AML-193 (cell line): ENCODE measurements at places on chromosomes 2 and 18.

DNA sequence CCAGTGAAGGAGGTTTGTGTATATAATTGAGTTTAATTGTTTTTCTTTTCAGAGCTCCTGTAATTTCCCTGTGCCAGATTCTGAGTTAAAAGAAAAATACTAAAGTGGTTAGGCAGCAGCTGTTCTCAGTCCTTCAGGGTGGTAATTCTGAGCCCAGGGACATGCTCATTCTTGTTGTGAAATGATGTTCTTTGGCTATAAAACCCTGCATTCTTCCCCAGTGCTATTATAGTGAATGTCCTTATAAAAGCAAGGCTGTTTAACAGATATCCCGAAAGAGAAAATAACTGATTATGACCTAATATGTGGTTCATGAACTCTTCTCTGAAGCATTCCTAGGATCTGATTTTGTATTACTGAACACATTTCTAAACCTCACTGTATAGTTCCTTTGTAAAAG, 34.0 kb downstream of the ADAM23 start:
- no peak for DNase-seq

DNA sequence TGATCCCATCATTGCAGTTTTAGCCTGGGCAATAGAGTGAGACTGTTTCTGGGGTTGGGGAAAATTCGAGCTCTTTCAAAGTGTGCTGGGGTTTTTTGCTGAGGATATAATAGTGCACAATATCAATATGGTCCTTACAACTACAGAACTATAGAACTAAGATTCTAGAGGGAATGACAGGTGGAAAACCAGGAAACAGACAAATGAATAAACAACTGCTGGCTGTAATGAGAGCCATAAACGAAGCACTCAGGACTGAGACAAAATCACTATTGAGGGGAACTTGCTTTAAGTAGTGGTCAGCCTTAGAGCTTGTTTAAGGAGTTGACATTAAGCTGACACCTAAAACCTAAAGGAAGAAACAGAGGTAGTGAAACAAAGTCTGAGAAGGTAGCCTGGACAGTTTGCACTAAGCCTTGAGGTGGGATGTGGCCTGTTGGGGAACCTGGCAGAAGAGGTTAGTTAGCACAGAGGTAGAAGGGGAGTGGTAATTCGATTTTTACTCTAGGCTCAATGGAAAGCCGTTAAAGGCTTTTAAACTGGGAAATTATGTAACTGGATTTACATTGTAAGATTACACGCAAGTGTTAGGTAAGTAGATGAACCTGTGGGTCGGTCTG, 33.8 kb downstream of the LCLAT1 start:
- no peak for DNase-seq

GRCh38 chr2:179240481-179241451, 23.9 kb downstream of the SESTD1 start:
- no peak for DNase-seq

GRCh38 chr2:226001716-226002115, 602.2 kb downstream of the NYAP2 start:
- no peak for DNase-seq

DNA sequence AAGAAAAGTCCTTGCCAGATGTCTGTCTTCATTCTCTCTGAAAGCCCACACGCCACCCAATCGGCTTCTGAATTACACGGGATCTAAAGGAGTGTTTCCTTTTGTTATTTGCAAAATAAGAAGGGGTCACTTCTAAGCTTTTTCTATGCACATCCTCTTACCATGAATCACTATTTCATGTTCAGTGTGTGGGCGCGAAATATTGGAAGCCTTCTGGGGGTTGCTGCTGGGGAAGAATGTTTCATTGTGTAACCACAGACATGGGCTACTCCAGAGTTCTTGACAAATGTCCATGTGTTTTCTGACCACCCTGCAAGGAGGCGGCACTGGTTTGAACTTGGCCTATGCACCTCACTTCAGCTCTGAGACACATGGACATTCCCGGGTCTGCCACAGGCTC, 133.6 kb upstream of the APCDD1 start:
- DNase-seq: no peak

GRCh38 chr2:74439803-74440377, 1.8 kb downstream of the RTKN start:
- DNase-seq: no peak

DNA sequence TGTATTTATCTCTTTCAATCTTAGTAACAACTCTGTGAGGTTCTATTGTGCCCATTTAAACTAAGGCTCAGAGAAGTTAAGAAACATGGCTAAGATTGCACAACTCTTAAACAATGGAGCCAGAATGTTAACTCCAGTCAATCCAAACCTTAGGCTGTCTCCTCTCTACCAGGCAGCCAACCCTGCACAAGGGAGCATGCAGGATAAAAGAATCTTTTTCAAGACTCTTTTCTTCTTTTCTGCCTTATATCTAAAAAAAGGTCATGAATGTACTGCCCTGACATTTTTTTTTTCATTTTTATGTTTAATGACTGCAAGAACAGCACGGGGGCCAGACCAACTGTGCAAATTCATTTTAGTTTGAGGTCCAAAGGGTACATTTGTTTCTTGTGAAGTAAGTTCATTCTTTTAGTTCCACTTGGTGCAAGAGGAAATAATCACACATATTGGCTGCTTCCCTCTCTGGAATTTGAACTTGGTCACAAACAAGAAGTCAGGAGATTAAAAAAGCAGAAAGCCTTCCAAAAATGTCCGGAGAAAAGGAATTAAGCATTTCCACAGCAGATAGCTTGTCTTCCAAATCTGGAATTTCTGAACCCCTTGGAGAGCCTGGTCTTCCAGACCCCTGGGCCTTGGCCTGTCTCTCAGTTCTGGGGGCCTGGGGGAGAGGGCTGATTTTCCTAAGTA, 96.0 kb upstream of the RIOK3 start:
- DNase-seq: no peak

DNA sequence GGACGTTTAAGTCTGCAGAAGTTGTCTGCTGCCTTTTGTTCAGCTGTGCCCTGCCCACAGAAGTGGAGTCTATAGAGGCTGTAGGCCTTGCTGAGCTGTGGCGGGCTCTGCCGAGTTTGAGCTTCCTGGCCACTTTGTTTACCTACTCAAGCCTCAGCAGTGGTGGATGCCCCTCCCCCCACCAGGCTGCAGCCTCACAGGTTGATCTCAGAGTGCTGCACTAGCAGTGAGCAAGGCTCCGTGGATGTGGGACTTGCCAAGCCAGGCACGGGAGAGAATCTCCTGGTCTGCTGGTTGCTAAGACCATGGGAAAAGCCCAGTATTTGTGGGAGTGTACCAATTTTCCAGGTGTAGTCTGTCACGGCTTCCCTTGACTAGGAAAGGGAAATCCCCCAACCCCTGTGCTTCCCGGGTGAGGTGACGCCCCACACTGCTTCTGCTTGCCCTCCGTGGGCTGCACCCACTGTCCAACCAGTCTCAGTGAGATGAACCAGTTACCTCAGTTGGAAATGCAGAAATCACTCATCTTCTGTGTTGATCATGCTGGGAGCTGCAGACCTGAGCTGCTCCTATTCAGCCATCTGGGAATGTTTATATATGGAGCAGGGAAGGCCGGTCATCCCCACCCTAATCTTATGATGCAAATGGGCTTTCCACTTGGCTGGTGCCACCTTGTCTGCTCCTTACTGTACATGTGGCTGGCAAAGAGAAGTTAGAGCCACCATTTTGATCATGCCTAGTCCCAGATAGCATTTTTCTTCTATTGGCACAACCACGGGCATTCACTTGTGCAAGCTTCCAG, 156.9 kb upstream of the ITGA6 start:
- no peak for DNase-seq

DNA sequence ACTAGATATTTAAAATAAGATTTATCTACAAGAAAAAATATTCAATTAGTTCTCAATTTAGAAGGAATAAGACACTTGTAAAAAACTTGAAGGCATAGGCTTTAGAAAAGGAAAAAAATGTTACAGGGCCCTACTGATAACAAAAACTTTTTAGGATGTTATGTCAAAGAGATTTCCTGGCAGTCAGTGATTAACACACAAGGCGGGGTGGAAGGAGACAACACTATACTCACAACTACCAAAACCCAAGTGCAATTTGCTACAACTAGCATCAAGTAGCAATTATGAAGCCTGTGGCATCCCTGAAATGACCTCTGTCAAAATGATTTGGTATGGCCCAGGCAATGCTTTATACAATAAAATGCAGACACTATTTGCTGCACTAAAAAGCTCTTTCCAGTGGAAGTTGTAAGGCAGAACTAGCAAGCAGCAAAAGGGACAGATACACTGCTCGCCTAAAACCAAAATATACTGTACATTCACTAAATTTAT, 15.3 kb downstream of the STRN start:
- DNase-seq: no peak

GRCh38 chr2:219254590-219255201, 978 bp upstream of the TUBA4A start:
- peak; percentile 74 for DNase-seq

- DNase-seq: no peak
These were observed 482.8 kb upstream of the KLHL29 start for GRCh38 chr2:22902180-22902550.

DNA sequence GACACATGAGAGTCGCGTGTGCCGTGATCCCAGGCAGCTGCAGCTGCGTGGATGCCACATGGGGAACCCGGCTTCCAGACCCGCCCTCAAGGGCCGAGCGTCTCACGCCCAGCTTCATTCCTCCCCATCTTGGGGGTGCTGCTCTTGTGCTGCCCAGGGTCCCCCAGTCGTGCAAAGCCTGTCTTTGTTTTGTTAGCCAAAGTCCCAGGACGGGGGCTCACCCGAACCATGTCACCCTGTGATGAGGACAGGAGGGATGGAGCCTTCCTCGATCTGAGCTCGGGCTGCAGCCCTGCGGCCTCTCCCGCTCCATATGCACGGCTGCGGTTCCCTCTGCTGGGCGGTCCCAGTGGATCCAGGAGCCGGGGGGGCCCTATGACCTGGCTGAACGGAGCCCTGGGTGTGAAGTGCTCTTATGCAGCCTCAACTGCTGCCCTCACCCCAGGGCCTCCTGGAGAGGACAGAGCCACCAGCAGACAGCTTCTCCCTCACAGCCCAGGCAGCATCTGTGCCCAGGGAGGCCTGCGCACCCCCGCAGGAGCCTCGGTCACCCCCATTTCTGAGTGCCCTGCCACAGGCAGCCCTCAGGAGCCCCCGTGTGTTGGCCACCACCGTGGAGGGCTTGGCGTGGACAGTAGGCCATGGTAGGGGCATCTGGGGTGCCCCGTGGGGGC, 99.0 kb upstream of the CTDP1 start:
- DNase-seq: no peak

DNA sequence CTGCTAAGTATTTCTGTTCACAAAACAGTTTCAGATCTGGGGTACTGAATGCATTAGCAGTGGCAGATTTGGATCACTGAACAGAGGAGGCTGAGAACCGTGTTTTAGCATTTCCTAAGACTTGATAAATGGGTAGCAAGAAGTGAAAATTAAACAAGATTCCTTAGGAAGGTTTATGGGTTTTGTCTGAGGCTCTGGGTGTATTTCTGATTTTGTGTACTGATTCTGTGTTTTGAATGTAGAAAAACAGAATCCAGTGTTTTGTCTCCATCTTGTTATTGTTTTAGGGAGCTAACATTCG, 1.4 kb downstream of the FAM117B start:
- DNase-seq: no peak

DNA sequence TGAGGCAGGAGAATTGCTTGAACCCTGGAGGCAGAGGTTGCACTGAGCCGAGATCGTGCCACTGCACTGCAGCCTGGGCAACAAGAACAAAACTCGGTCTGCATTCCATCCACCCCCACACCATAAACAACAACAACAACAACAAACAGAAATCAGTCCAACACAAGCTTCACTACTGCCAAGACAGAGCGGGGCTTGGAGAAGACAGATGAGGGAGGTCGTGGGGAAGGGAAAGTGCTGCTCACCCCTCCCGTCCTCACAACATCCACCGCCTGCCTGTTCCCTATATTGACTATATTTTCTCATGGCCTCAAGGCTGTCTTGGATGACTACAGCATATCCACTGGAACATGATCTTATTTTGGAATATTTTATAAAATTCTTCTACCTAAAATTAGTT, 137.6 kb upstream of the TTC39C start:
- no peak for DNase-seq

- no peak for DNase-seq
These were observed 29.4 kb downstream of the NLRC4 start for GRCh38 chr2:32235315-32235714.

- DNase-seq: no peak
These were observed 143.1 kb upstream of the CTAGE1 start for GRCh38 chr18:22560797-22561196.

DNA sequence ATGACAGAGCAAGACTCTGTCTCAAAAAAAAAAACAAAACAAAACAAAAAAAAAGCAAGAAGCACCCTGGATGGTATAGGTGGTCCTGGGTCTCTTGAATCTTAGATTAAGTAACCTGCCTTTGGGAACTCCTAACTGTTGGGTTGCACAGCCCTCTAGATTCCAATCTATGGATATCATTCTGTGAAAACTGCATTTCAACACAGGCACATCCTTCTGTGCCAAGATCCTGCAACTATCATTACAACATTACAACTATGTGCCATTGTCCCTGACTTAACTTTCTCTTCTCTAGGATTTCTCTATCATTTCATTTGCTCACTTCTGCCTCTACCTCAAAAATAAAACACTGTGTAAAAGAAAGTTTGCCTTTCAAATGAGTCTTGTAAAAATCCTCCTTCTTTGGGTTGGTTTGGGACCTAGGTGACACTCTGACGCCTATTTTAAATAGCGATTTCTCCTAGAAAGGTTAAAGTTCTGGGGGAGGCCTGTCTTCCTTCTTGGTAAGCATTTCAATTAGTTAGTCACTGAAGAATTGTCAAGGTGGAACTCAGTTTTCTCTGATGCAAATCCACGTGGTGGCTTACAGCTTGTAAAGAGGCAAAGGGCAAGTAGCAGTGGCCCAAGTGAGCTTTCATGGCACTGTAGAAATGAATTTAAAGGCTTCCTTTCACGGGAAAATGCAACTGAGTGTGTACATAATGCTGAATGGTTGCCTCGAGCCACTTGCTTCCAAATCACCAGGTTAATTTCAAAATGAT, 9.2 kb downstream of the LGALSL start:
- DNase-seq: no peak

- DNase-seq: peak; percentile 25
These were observed 24.4 kb upstream of the CATIP start for GRCh38 chr2:218332288-218332687.

DNA sequence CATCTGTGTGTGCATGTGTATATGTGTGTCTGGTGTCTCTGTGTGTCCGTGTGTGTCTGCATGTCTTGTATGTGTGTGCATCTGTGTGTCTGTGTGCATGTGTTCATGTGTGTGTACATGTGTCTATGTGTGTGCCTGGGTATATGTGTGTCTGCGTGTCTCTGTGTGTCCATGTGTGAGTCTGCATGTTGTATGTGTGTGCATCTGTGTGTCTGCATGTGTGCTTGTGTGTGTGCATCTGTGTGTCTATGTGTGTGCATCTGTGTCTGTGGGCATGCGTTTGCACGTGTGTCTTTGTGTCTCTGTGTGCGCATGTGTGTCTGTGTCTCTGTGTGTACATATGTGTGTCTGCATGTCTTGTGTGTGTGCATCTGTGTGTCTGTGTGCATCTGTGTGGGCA, 207.7 kb downstream of the TNS1 start:
- no peak for DNase-seq

GRCh38 chr2:199440118-199440517, 17.6 kb downstream of the SATB2 start:
- no peak for DNase-seq

- no peak for DNase-seq
These were observed 121.2 kb downstream of the TXNL1 start for GRCh38 chr18:56517196-56517595.
